ENCODE measurements at places on chromosomes 1 and 21.
A peak's percentile ranks its signal among the peaks of the same experiment; 100 is the strongest.

DNA sequence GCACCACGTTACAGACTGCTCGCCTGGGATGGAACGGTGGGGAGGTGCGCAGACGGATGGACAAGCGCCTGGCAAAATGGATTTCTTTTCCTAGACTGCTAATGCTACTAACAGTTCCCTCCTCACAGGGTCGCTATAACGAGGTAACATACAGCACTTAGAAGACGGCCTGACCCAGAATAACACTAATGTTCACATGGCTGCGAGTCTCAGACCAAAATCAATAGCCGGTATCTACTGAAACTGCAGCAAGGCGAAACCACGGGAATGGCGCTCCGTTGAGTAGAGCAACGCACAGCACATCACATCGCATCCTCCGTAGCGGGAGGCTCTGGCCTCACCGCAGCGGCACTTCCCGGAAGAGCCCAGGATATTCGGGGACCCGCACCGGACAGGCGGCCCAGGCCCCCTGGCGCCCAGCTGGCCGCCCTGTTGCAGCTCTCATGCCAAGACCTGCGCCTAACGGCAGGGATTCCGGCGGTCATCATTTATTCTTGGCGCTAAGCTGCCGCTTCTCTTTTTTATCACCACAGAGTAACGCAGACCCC is 46.6 kb downstream of the VPS26C start:
- DNase-seq: no peak

DNA sequence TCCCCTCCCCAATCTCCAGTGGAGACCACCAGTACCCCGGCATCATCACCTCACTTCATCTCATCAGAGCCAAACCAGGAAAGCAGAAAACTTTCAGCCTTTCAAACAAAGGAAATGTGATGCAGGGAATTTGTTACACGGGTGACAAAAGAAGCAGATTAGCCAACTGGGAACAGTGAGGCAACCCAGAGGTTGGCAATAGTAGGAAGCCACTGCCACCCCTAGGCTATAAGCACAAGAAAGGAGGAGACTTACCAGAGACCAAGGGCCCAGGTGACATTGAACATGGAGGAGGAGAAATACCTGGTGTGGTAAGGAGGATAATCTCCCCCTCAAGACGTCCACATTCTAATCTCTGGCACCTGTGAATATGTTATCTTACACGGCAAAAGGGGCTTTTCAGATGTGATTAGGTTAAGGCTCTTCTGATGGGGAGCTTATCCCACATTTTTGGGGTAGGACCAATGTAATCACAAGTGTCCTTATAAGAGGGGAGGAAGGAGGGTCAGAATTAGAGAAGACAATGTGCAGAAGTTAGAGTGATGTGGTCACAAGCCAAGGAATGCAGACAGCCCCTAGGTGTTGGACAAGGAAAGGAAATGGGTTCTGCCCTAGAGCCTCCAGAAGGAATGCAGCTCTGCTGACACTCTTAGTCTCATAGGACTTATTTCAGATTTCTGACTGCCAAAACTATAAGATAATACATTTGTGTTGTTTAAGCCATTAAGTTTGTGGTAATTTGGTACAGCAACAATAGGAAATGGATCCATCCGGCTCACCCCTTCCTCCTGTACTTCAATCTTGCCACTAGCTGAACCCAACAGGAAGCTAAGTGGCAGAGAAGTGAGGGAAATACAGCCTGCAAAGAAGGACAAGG is 83.6 kb upstream of the VAV3 start:
- no peak for DNase-seq

- DNase-seq: peak; percentile 69
These were observed 5.0 kb downstream of the SRARP start for GRCh38 chr1:16009030-16009460.

DNA sequence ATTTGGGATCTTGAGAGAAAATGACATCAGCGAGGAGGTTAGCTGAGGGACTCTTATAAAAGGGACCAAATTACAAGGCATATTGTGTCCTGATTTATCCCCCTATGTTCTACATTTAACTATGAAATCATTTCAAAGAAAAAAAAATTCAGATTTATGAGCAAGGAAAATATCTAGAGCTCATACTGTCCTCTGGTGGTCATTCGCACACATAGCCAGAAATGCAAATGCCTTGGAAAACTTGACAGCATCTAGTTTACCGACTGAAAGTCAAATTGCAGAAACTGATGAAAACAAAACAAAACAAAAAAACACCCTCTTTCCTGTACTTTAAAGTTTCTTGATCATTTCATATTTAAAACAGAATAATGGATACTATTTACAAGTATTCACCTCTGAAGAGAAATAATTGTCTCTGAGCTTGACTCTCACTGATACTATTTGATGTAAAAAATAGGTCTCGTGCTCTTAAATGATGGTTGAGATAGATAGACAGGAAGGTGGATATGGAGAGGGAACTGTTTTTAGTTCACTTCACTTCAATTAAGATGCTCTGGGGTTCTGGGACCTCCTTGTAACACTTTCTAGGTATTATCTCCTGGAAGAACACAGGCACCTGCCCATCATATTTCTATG is 253.8 kb downstream of the PCP4 start:
- DNase-seq: peak; percentile 59

- DNase-seq: no peak
These were observed 140.1 kb upstream of the FMN2 start for GRCh38 chr1:239951511-239952140.

DNA sequence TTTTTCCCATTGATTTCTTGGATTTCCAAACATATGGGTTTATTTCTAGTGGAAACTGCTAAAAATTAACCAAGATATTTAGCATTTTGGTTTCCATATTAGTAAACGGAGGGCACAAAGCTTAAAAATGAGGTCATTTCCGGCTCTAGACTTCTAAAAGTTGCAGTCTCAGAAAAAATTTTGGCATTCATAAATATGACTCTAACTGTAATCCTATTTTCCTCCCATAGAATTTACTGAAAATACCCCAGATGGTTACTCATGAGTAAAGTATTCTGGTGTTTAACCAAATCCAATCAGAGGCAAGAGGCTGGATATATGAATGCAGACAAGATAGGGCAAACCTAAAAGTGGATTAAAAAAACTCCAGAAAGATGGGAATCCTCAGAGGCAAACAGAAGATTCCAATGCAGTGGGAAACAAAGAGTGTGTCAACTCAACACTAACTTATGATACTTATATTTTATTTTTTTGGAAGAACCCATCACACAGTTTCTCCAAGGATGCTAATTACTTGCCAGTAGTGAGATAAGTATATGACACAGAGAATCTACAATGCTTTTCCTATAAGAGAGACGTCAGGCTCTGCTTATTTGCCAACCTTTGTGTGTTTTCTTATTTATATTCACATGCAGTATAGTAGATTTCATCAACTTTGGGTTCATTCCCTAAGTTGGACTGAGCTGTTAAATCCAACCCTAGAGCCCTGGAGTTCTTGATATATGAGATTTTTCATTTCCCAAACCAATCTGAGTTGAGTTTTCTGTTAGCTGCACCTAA is 90.1 kb upstream of the BCL10 start:
- no peak for DNase-seq

DNA sequence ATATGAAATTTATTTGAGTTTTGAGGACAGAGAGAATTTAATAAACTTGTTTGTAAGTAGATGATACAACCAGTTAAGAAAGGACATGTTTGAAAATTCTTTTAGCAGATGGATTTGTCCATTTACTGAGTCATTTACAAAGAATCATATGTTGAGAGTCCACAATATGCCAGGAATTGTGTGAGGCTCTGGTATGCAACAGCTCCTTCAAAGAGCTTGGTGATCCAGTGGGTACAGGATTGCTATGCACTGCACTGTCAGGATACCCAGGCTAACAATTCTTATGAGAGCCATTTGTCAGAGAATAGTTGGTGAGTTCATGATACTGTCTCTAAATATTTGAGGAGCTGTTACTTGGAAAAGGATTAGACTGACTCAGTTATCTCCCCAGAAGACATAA is 11.0 kb downstream of the DNM3 start:
- DNase-seq: no peak

DNA sequence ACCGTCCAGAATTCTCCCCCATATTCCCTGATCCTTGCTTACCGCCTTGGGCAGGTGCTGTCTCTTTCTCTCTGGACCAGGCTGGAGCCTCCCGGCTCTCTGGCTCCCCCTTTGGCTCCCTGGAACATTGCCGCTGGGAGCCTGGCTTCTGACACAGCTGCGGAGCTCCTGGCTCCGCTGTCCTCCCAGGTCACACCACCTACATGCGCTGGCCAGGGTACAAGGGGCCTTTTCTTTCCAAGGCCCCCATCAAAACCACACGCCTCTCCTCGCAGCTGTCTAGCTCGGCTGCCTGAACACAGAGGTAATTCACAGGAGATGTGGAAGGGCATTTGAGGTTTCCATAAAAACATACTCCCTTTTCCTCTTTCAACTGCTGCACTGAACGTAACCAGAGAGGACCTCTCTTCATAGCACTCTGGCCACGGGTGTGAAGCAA is 7.5 kb upstream of the ZNF648 start:
- peak; percentile 60 for DNase-seq

DNA sequence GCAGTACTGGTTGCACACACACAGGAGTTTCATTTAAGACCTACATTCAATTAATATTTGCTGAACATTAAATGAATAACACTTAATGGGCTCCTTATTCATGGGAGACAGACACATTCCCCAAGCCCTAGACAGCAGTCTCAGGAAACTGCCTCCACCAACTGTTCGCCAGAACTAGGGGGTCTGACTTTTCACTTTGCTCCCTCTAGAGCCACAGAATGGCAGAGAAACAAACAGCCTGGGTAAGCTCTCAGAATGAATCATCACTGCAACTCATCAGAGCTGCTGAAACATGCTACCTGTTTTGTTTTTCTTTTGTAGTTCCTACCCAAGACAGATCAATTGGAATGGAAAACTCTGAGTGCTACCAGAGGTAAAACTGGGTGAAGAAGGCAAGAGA is 31.7 kb downstream of the ELK4 start:
- no peak for DNase-seq

- no peak for DNase-seq
These were observed 333.9 kb downstream of the CAMTA1 start for GRCh38 chr1:7119156-7119555.

DNA sequence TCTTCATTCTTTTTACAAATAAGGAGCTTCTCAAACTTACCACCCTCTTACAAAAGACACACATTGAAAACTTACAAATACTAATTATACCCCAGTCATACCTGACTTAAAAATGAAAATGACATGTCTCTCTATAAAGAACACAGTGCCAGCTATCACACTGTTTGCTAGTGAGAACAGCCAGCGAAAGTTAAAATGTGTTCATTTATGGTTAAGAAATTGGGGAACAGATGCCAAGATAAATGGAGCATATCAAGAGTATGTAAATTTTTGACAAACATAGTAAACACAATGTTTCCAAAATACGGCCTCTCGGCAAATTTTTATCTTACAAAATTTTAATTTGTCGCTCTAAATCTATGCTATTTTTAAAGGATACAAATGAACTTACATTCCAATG is 1422.9 kb downstream of the KCNT2 start:
- no peak for DNase-seq

DNA sequence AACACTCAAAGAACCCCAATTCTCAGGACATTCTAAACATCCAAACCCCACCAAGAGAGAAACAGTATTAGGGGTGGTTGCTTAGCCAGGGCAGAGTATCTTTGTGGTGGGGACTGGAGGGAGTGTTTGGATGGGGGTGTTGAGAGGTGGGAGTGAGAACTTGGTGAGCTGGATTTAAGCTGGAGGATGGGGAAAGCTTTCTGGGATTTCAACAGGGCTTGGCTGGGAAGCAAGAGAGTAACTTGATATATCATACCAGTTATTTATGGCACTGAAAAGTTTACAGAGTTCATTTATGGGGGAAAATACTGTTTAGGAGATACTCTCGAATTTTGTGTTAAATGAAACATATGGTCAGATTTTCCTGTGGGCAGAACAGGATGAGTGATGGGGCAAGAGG is 6.8 kb upstream of the CNIH3 start:
- DNase-seq: no peak

DNA sequence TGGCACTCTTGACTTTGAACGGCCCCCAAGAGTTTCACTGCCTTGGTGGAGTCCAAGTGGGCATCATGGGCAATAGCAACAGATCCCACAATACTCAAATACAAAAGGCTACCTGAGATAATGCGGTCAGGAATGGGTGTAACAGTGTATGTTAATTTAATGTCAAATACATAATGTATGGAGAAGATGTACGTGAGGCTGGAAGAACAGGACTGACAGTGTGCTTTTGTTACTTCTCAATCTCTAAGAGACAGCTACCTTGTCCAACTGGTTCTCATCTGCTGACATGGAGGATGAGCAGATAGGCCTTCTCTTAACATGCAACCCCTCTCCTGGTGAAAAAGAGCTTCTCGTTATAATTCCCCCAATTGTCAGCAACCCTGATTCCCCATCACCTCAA is 167.2 kb downstream of the APP start:
- no peak for DNase-seq

DNA sequence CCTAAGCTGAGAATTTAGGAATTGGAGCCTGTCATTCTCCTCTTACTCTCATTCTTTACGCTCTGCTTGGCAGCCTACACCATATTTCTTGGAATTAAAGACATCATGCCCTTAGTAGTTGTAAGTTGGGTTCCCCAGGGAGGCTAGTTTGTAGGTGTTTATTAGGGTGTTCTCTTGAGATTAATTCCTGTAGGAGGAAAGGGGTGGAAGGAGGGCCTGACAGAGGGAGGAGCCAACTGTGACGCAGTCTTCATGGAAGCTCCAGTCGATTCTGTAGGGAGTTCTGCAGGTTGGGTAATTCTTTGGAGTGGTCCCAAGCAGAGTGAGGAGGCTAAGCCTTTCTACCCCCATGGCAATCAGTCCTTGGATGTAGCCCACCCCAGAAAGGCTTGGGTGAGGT is 111.4 kb downstream of the HHAT start:
- DNase-seq: no peak

DNA sequence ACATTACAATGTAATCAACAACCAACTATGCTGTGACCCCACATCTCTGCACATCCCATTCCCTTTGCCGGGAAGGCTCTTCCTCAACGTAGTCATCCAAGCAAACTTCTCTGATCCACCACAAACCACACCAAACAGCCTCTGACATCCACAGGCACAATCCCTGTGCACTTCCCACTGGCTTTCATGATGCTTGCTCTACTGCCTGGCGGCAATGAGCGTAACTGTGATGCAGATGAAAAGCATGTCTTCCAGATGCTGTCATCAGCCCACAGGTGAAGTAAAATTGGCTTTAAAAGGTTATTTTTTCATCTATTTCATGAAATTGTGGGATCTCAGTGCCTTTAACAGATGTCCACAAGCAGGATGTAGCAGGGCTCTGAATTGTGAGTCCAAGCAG is 635.2 kb downstream of the SMYD3 start:
- no peak for DNase-seq

DNA sequence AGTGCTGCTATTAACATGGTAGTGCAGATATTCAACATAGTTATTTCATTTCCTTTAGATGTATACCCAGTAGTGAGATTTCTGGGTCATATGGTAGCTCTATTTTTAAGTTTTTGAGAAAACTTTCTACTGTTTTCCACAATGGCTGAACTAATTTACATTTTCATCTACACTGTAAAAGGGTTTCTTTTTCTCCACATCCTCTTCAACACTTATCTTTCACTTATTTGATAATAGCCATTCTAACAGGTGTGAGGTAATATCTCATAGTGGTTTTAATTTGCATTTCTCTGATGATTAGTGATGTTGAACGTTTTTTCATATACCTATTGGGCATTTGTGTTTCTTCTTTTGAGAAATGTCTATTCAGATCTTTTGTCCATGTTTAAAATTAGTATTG is 149.8 kb downstream of the PDE4B start:
- no peak for DNase-seq

Data from NCI-H1105 (cell line).